NCI-H1105 treated with DMSO at 0.1 percent for 48 hours (cell line): ENCODE measurements at places on chromosomes 1 and 21.

- DNase-seq: peak; percentile 93
Measured at GRCh38 chr1:76759950-76760349, 107.3 kb upstream of the ST6GALNAC5 start.

DNA sequence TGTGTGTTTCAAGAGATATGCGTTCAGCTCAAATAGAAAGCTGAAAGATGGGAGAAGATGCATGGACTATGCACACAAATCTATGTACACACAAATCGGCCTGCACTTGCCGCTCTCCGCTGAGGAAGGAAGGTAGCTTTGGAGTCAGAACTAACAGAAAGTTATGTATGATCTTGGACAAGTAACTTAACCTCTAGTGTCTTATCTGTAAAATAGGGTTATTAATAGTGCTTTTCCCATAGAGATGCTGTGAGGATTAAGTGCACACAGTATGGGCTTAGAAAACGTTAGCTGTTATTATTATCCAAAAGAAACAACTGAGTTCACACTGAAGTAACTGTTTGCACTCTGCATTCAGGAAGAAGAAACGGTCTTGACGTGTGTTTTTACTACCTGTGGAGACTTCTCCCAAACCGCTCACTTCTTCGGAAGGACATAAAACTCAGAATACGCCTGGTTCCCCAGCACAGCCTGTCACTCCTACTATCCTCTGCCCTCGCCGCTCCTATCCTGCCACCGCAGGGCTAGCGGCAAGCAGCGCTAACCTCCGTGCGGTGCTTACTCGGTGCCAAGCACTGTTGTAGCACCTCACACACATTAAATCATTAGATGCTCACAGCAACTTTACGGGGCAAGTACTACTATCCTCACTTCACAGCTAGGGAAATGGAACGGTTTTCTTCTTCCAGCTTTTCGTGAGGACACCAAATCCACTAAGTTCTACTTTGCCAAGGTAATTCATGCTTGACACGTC is 1.3 kb downstream of the TGFBR3 start:
- peak; percentile 37 for DNase-seq

GRCh38 chr1:194060481-194060880 is 874.1 kb upstream of the B3GALT2 start:
- DNase-seq: no peak

DNA sequence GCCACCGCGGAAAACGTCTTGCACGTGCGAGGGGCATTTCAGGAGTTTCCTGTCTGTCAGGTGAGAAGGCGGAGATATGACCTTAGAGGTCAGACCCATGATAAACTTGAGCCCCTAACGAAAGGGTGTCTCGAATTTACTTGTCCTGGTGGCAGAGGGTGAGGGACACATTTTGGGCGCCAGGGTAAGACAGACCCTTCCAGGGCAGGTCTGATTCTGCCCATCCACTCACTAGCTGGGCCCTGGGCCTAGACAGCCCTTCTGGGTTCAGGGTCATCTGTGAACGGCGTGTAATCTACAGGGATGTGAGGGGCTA is 395 bp upstream of the CSRP1 start:
- no peak for DNase-seq
